ENCODE measurements at places on chromosomes 1 and 21. TPM values are rescaled to one million over a fixed set of nuclear protein-coding genes. Genes with fewer than 3 reads are reported as not detected.

- peak; percentile 87 for DNase-seq
Observed at GRCh38 chr1:246699095-246699735, 25.0 kb upstream of the SCCPDH start.

DNA sequence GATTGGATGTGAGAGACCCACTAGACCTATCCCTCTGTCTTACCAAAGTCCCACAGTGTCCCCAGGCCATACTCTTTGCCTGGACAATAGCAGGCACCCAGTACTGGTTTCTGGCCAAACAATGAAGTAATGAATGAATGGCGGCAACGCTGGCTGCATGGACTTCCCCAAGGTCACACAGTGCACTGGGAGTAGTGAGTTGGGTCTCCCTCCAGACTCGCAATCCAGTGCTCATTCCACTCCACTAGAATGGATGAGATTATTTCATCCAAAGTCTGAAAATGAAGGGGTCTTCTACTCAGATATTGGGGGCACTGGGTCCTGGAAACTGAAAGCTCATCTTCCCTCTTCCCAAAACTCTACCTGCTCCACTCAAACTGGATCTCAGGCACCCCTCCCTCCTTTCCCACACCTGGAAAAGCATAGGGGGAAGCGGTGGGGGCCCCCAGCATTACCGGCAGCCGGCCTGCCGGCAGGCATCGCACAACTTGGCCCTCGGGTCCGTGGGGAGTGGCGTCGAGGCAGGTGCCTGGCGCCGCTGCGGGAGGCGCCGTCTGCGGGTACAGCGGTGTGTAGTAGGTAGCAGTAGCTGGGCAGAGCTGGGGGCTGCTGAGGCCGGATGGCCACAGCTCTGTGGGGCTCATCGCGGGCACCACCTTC lies 816 bp downstream of the E2F2 start:
- DNase-seq, result no peak

ABCG1 gene
- 7.7 TPM for polyA plus RNA-seq

- no peak for DNase-seq
Observed at GRCh38 chr1:52364235-52364839, 1.7 kb downstream of the CC2D1B start.

GRCh38 chr1:185850366-185850765 lies 116.2 kb downstream of the HMCN1 start:
- no peak for DNase-seq

- no peak for DNase-seq
Observed at GRCh38 chr1:200279810-200280411, 129.9 kb downstream of the ZNF281 start.

- no peak for DNase-seq
Observed at GRCh38 chr1:39422614-39423013, 68.8 kb upstream of the BMP8A start.

DNA sequence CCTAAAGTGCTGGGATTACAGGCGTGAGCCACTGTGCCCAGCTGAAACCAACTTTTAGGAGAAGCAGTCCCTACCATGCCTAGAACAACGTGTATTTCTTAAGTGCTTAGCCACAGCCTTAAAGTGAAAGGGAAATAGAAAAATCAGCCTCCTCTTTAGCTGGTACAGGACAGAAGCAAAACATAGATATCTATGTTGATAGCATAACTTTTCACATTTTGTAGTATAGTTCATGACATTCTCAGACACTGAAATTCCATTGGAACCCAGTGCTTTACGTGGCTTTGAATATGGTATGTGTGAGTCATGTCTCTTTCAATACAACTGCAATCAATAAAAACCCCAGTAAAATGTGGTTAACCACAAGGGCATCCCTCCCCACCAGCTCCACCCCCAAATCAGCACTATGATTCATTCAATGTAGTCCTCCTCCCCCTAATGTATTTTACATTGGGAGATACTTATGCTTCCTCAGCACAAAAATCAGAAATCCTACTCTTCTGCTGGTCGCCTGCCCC lies 32.1 kb downstream of the TGFB2 start:
- no peak for DNase-seq

DNA sequence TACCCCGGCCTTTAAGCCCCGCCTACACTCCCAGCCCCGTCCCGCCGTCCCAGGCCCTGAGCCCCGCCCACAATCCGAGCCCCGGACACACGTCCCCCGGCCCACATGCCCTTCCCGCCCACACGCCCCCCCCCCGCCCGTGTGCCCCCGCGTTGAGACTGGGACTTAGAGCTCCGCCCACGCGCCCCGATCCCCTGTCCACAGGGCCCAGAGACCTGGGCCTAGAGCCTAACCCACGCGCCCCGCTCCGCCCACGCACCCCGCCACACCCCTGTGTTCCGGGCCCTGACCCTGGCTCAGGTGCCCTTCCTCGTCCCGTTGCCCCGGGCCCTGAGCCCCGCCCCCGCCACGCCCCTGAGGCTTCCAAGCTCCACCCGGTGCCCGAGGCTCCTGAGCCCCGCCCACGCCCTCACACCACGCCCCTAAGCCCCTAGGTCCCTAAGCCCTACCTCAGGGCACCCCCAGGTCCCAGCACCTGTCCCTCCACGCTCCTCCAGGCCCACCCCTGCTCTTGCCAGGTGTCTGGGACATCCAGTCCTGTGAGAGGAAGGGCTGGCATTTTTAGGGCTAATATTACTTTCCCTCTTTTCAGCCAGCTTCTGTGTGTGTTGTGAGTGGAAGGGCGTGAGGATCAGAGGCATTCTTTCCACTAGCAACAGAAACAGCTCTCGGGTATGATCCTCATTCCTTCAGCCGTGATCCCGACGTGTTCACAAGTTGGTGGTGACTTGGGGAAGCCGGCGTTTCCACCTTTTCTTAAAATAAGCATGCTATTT lies 552 bp upstream of the GPR157 start:
- DNase-seq, result peak; percentile 46

HOOK1 gene
- polyA plus RNA-seq, result 59.0 TPM

DNA sequence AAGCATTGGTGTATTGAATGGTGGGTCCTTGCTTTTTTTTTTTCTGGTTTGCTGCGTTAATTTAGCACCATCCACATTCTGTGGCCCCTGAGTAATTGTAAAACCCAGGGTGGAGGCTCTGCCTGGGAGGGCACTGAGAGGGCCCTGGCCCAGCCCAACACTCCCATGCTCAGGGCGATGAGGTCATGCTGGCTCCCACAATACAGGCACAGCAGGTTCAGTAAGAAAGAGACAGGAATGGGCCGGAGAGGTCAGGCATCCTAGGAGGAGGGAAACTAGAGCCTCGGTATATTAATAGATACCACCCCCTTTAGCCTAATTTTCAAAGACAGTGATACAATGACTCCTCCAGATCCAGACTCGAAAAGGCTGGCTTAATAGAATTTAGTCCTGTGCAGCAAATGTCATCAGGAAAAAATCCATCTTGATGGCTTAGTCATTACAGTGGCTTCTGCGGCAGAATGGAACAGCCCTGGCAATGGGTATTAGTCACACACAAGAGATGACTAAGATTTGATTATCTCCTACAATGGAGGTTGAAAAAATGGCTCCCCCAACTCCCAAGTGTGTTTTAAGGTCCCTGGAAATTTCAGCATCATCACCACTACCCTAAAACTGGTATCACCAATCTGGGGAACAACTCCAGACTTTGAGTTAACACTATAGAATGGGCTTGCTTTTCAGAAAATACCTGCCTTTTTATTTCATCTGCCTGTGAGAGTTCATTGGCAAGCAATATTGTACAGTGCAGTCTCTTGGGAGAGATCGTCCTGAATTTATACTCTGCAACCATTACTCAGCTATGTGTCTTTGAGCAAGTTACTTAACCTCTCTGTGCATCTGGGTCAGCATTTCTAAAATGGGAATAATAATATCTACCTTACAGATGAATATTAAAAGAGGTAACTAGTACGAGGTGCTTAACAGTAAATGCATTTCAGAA lies 43.9 kb upstream of the LYST start:
- DNase-seq, result no peak

DNA sequence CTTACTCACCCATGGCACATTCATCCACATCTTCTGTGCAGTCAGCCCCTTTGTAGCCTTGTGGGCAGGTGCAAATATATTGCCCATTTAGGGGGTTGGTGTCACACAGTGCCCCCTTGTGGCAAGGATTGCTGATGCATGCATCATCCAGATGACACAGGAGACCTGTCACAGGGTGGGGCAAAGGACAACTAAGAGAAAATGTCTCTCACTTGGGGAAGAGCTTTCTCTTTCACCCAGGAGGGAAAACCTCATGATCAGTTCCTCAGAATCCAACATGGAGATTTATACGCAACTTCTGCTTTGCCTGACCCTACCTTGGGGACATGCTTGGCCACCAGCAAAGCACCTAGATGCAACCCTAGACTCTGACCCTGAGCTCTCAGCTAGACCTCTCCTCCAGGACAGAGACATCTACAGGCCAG lies 71.8 kb upstream of the ADAM30 start:
- DNase-seq, result peak; percentile 17

DNAJC6 gene
- 8.0 TPM for polyA plus RNA-seq

FAM151A gene
- polyA plus RNA-seq, result 28.7 TPM
